T-helper 9 cell (primary cell): ENCODE measurements at places on chromosomes 16 and 17.

DNA sequence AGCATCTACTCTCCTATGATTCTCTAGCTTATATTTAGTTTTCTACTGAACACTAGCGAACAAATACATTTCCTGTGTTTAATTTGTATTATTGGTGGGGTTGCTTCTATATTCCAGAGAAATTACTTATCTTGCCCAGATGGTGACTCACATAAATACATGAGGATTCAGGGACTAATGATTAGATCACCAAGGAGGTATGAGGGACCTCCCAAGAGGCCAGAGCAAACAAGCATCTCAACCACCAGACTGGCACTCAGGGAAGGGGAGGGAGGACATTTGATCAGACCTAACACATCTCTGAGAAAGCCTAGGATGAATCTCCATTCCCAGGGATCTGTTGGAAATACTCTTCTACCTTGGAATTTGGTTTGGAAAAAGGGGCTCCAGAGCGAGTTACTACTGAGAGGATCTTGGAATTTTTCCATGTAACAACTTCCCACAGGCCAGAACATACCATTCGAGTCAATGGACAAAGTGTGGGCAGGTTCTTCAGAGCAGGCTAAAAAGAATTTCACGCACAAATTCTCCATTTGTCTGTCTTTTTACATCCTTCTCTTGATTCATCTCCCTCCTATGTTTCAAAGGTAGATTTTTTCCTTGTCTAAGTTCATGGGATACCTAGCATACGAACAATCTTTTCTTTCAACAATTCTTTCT lies 262.6 kb upstream of the MYOCD start:
- no peak for DNase-seq

GRCh38 chr17:7307686-7308624 lies 527 bp downstream of the EIF5A start:
- peak; percentile 56 for DNase-seq

DNA sequence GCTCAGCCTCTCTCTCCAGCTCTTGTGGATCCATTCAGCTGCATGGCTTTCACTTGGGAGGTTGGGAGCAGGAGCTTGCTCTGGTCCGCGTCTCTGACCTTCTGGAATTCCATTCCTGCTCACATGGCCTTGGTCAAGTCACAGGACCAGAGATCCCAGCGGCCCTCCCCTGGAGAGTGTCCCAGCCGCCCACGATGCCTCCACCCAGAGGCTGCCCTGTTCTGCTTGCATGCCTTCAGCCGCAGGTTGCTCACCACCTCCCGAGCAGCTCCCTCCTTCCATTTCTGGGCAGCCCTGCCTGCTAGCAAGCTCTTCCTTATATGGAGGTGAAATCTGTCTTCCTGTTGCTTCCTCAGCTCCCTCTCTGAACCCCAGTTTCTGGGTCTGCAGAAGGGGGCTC lies 32.6 kb downstream of the RAI1 start:
- DNase-seq, result no peak

DNA sequence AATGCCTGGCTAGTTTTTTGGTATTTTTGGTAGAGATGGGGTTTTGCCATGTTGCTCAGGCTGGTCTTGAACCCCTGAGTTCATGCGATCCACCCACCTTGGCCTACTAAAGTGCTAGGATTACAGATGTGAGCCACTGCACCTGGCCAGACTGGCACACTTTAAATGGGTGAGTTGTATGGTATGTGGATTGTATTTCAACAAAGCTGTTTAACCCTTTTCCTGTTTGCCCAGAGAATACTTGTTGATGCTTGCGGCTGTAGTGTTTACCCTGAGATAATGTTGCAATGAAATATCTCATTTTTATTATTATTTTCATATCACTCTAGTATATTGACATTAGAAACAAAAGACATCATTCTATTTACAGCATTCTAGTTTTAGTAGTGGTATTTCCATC lies 17.1 kb upstream of the TMEM94 start:
- no peak for DNase-seq

DNA sequence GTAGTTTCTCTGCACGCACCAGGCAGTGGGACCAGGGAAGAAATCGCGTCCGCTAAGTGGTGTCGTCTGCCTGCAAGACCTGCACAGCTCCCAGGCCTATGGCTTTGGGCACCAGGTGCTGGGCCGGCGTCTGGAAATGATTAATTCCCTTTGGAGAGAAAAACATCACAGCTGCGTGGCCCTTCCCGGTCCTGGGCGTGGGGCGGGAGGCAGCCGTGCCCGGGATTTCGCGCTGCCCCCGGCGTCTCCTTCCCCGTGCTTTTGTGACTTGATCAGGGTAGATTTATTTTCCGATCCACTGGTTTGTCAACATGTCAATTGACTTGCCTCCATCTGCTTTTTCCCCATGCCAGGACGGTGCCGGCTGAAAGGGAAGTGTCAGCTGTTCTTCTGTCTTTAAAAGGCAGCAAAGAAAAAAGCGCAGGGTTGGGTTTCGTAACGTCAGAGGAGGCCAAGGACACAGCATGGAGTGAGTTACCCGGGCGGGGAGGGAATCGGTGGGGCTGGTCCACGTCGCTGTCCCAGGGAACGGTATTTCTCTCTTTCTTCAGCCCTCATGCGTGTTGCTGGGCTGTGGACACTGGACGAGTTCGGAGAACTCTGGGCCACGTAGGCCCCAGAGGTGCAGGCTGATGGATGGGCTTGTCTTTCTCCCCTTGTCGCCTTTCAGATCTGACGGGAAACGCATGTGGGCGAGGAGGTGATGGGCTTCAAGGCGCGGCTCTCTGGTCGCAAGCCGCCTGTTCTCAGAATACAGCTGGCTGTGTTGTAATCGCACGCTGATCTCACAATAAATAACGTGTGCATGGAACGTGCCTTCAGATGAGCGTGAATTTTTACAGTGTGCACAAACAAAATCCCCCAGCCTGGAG lies 188.1 kb upstream of the ZNF469 start:
- no peak for DNase-seq
